ENCODE measurements at places on chromosomes 1 and 21.

DNA sequence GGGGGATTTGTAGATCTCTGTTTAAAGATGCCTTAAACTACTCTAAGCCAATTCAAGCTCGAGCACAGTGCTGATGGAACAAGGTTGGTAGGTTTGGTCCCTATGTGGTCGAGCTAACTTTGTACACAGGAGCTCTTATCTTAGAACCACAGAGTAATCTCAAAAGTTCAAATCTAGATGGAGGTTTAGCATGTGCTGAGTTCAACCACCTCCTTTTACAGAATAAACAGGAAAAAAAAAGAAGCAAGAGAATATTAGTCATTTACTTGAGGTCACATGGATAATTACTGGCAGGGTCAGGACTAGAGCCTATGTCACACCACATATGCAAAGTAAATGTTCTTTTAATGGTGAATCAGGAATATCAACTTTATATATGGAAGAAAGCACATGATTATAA is 86.2 kb downstream of the DTL start:
- no peak for DNase-seq

- no peak for DNase-seq
These were observed 5.9 kb downstream of the IQGAP3 start for GRCh38 chr1:156566436-156566835.

GRCh38 chr1:156505679-156506298 is 5.2 kb upstream of the MEF2D start:
- no peak for DNase-seq

GRCh38 chr1:219265026-219265515 is 91.4 kb downstream of the LYPLAL1 start:
- no peak for DNase-seq

DNA sequence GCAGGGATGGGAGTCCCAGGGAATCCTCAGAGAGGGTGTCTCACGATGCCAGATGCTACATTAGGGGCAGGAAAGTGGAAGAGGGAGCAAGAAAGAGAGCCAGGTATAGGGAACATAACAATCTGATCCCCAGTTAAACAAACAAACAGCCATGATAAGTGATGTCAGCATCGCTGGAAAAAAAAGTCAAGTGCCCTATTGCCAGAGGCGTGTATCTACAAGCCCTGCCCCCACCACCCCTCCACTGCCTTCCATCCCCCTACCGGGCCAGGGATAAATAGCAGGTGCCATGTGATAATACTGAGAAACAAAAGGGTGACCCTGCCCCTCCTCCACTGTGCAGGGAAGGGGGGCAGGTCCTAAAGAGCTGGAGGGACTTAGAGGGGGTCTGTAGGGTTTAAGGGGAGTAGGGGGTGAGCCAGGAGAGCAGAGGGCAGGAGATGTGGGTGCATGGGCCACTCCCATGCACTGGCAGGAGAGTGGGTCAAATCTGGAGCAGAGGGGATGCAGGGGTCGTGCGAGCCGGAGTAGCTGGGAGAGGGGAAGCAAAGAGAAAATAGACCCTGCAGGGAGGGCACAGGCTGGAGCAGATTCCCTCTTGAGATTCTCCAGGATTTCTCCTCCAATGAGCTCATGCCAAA is 3.4 kb downstream of the SLC26A9 start:
- DNase-seq: no peak

- no peak for DNase-seq
These were observed 13.2 kb downstream of the KYAT3 start for GRCh38 chr1:88979054-88979748.

GRCh38 chr1:6392809-6393399 is 663 bp downstream of the ACOT7 start:
- DNase-seq: no peak

- DNase-seq: no peak
These were observed 2.5 kb upstream of the CYB561D1 start for GRCh38 chr1:109491372-109491771.

GRCh38 chr1:23098463-23099170 is 70.0 kb downstream of the LUZP1 start:
- peak; percentile 58 for DNase-seq

DNA sequence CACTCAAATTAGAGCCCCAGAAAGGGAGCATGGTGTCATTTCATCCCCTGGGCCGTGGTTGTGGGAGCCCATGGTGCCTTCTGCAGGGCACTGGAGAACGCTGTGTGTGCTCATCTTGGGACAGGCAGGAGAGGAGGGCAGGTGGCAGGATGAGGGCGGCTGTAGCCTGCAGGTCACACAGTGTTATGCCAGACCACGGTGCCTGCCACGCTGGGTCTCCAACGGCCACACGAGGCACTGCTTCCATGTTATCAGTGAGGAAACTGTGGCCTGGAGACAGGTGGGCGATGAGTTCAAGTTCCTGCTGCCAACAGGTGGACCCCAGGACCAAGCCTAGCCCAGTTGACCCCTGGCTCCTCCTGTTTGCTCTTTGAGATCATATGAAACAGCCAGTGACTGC is 21.0 kb downstream of the ABCG1 start:
- no peak for DNase-seq

- DNase-seq: no peak
These were observed 3.0 kb downstream of the SPATA46 start for GRCh38 chr1:162373541-162374260.

DNA sequence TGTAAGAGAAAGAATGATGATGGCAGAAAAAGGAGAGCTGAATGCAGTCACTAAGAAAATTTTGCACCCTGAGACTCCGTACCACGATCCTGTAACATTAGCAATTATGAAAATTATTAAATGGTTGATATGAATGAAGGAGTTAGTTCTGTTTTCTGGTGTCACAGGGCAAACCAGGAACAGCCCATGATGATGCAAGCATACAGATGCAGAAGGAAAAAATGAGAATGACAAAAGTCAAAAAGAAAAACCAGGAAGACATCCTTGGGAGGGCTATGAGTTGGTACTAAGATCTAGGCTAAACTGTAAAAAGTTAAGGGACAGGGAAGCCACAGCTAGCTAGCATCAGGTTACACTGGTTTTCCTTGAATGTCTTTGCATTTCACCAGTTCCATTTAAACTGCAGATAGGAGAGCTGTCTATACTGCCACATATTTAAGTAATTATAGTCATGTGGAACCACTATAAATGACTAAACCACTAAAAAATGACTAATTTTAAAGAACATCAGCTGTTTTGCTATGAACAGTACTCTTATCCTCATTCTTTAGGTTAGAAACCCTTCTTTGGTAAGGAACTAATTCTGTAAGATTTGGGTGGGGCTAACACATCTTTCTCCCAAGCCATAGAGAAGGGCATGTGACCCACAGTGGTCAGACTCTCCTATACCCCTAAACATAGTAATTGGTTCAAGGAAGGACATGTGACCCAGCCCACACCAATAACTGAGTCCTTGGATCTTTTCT is 11.4 kb downstream of the DOCK7 start:
- no peak for DNase-seq

GRCh38 chr1:71228241-71228640 is 147.4 kb upstream of the ZRANB2 start:
- no peak for DNase-seq

- DNase-seq: no peak
These were observed 40.3 kb downstream of the PRMT2 start for GRCh38 chr21:46675595-46676280.

All from activated gamma-delta T cell treated with Interleukin-2 at 50 U/mL for 16 hours (primary cell).